ENCODE measurements at places on chromosomes 16 and 17.
A peak's percentile ranks its signal among the peaks of the same experiment; 100 is the strongest.

GRCh38 chr16:69176033-69176800, 10.7 kb upstream of the SNTB2 start:
- no peaks in the 10 kb centered on the region for H3K27me3 ChIP-seq
- no peaks in the 10 kb centered on the region for H3K36me3 ChIP-seq
- H3K4me3 ChIP-seq, result no peak overlapping the region
- DNase-seq, result no peak
- H3K27ac ChIP-seq, result no peak overlapping the region

DNA sequence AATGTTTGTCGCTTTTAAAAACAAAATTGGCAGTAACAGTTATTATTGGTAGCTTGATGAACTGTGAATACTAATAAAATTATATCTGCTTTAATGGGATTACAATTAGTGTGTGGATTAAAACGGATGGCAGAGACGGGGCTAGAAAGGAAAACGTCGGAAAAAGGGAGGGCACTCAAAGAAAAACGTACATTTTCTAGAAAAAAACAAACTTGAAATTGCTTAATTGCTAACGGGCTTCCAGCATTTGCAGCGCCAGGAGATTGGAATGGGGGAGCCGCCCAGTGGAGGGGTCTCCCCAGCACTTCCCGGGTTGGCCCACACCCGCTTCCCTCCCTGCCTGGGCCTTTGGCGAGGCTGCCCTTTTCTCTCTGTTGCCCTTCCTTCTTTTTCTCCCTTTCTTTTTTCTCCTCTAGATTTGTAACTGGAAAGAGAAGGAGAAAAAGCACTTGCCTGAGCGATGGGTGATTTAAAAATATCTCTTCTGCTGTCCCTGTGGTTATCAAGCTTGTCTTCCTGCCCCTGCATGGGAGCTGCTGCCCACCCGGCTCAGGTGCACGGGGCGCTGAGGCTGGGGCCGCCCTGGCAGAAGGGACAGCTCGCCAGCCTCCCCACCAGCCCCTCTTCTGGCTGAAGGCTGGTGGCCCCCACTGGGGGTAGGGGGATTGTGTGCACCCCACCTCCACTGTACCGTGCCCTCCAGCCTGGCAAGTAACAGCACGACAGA, 5.9 kb downstream of the BAHCC1 start:
- no peaks in the 10 kb centered on the region for H3K27me3 ChIP-seq
- peak overlapping the region; percentile 90 for H3K27ac ChIP-seq
- no peaks in the 10 kb centered on the region for H3K36me3 ChIP-seq

- H3K27ac ChIP-seq, result no peak overlapping the region
- H3K4me1 ChIP-seq, result no peaks in the 10 kb centered on the region
- H3K36me3 ChIP-seq, result no peaks in the 10 kb centered on the region
These were observed 8.4 kb upstream of the SHCBP1 start for GRCh38 chr16:46629331-46630219.

GRCh38 chr16:379183-379960, 2.4 kb downstream of the PGAP6 start:
- H3K4me1 ChIP-seq, result no peaks in the 10 kb centered on the region
- no peaks in the 10 kb centered on the region for H3K27me3 ChIP-seq
- DNase-seq, result no peak

DNA sequence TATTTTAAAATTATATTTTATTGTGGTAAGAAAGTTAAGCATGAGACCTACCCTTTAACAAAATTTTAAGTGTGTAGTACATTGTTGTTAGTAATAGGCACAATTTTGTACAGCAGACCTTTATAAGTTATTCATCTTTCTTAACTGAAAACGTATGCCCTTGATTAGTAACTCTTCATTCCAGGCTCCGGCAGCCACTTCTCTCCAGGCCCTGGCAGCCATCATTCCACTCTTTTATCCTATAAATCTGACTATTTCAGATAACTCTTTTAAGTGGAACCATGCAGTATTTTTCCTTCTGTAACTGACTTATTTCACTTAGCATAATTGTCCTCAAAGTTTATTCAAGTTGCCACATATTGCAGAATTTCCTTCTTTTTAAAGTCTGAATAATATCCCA, 348.2 kb downstream of the CDH11 start:
- H3K4me1 ChIP-seq, result no peaks in the 10 kb centered on the region
- H3K27ac ChIP-seq, result no peak overlapping the region
- no peak for DNase-seq
- no peaks in the 10 kb centered on the region for H3K36me3 ChIP-seq

DNA sequence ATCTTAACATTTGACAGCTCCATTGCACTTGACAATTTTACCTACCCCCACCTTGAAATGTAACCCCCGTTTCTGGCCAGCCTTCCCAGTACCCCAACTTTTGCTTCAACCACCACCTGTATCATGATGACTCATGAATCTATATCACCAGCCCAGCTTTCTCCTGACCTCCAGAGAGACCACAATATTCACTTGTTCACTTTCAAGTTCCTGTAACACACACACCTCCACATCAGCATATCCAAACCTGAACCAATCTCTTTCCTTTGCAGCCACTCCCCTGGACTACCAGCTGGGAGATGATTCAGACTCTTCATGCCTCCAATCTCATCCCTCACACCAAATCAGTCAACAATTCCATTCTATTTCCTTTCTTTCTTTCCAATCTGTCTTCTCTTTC, 8.0 kb downstream of the SMG6 start:
- H3K27ac ChIP-seq, result no peak overlapping the region
- H3K4me3 ChIP-seq, result no peak overlapping the region
- no peak for DNase-seq

DNA sequence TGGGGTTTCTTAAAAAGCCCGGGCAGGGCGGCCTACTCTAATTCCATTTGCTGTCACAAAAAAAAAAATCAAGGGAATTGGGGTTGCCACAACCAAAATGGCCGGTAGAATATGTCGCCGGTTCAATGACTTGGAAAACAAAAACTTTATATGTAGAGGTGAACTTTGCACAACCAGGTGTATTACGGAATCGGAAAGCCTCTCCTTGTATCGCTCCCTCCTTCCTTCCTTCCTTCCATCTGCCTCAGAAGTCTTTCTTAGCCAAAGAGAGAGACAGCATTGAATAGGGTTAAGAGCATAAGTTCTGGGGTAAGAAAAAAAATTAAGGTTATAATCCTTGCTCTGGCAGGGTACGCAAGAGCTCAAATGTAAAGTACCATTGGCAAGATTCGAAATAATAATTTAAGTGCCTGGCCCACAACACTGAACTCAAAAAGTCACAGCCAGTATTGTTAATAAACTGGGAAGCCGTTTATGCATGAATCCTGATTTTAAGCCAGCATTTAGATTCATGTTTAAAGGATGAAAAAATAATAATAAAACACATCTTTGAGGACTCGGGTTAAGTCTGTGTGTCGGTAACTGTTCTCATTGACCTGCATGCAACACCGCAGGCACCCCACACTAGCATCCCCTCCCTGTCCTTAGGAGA, 522 bp upstream of the GLG1 start:
- H3K27ac ChIP-seq, result peak overlapping the region; percentile 59
- peaks cover 4% of the 10 kb centered on the region for H3K4me1 ChIP-seq
- H3K27me3 ChIP-seq, result no peaks in the 10 kb centered on the region
- DNase-seq, result no peak

GRCh38 chr16:11402051-11402744, 56.9 kb downstream of the RMI2 start:
- H3K27ac ChIP-seq, result no peak overlapping the region
- no peaks in the 10 kb centered on the region for H3K36me3 ChIP-seq
- H3K27me3 ChIP-seq, result no peaks in the 10 kb centered on the region

GRCh38 chr17:65442691-65443090, 118.8 kb downstream of the AXIN2 start:
- DNase-seq, result no peak
- H3K27ac ChIP-seq, result no peak overlapping the region
- no peaks in the 10 kb centered on the region for H3K36me3 ChIP-seq
- H3K27me3 ChIP-seq, result no peaks in the 10 kb centered on the region
- H3K4me1 ChIP-seq, result no peaks in the 10 kb centered on the region

DNA sequence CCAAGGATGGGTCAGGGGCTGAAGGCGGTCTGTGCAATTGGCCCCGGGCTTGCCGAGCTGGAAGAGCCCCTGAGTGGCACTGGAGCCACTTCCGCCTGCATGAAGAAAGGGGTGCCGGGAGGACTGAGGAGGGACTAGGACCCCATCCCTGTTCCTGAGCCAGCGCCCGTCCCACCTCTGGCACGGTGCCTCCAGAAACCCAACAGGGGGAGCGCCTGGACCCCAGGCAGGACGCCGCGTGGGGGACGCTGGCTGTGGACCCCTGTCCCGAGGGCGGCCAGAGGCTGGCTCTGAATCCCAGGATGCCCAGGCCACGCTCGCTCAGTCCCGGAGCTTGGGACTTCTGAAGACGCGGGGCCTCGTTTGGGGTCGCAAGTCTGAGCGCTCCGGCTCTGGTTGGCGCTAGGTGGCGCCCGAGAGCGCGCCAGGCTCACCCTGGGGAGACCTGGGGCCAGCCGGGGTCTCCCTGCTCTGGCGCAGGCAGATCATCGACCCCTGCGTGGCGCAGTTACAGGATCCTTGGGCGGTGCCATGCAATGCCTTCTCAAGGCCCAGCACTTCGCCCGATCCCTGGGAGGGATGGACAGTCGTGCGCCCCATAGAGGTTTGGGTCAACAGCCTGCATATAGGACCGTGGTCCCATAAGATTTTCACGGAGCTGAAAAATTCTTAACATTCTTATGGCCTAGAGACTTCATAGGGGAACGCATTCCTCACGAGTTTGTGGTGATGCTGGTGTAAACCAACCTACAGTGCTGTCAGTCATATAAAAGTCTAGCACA, 58.5 kb upstream of the CREBBP start:
- H3K27ac ChIP-seq, result no peak overlapping the region
- peak; percentile 74 for DNase-seq
- no peaks in the 10 kb centered on the region for H3K4me1 ChIP-seq
- H3K4me3 ChIP-seq, result peak overlapping the region; percentile 42

GRCh38 chr16:57537581-57538234, 1.3 kb upstream of the CCDC102A start:
- DNase-seq, result no peak
- no peak overlapping the region for H3K27ac ChIP-seq
- H3K4me1 ChIP-seq, result no peaks in the 10 kb centered on the region
- H3K27me3 ChIP-seq, result no peaks in the 10 kb centered on the region

GRCh38 chr16:19691161-19691711, 26.8 kb downstream of the KNOP1 start:
- H3K4me3 ChIP-seq, result no peak overlapping the region
- H3K4me1 ChIP-seq, result no peaks in the 10 kb centered on the region
- H3K36me3 ChIP-seq, result no peaks in the 10 kb centered on the region
- no peak for DNase-seq

DNA sequence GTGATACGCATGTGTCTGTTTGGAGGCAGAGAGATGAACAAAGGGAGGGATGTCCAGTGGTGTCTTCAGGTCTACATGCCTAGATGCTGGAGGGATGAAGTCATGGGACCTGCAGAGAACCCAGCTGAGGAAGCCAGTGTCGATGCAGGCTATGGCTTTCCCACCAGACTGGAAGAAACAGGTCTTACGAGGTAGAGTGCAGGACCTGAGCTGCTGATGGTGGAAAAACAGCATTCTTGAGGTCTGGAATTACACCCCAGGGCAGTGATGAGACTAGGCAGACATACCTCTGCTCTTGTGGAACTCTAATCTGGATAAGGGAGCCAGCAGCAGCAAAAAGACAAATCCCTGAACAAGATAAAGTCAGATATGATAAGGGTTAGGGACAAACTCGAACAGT, 37.4 kb downstream of the ARSG start:
- no peak overlapping the region for H3K4me3 ChIP-seq
- H3K27ac ChIP-seq, result no peak overlapping the region
- H3K27me3 ChIP-seq, result no peaks in the 10 kb centered on the region
- no peaks in the 10 kb centered on the region for H3K4me1 ChIP-seq
- no peaks in the 10 kb centered on the region for H3K36me3 ChIP-seq
- DNase-seq, result no peak

DNA sequence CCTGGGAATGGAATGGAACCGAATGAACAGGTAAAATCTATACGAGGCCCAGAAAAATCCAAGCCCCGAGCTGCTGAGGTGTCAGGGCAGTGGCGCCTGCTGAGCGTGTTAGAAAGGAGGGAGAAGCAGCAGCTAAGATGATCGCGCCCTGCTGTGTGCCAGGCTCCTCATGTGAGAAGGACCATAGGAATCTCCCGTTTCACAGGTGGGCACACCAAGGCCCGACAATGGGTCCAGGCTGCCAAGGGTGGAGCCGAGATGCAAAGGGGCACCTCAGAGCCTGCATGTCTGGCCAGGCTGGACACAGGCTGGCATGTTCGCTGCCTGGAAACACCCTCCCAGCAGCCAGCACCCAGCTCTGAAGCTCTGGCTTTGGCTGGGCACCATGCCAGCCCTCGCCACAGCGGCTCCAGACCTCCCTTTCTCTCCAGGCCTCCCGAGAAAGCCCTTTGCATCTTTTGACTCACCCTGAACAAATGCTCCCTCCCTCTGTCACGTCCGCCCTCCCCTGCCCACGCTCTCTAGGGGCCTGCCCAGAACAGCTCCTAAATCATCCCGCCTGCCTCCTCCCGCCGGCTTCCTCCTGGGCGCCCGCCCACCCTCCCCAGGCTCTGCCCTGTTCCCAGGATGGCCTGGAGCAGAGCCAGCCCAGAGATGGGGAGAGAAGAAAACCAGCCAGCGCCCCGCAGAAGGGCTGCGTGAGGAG, 217.8 kb upstream of the GSE1 start:
- H3K4me1 ChIP-seq, result no peaks in the 10 kb centered on the region
- no peak overlapping the region for H3K4me3 ChIP-seq
- DNase-seq, result peak; percentile 96
- H3K27ac ChIP-seq, result no peak overlapping the region
- no peaks in the 10 kb centered on the region for H3K36me3 ChIP-seq

DNA sequence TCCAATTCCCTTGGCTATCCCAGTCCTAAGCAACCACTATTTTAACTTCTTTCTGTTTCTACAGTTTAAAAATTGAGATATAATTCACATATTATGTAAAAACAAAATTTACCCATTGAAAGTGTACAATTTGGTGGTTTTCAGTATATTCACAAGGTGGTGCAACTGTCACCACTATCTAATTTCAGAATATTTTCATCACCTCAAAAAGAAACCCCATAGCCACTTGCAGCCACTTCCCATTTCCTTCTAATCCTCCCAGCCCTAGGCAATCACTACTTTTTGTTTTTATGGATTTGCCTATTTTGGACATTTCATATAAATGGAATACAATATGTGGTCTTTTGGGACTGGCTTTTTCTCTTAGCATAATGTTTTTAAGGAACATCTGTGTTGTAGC, 36.1 kb upstream of the NACA2 start:
- no peaks in the 10 kb centered on the region for H3K27me3 ChIP-seq
- no peak overlapping the region for H3K27ac ChIP-seq
- DNase-seq, result no peak
- H3K4me1 ChIP-seq, result no peaks in the 10 kb centered on the region
- H3K36me3 ChIP-seq, result no peaks in the 10 kb centered on the region
- H3K4me3 ChIP-seq, result no peak overlapping the region

GRCh38 chr16:57213462-57213861, 27.3 kb downstream of the RSPRY1 start:
- H3K4me1 ChIP-seq, result no peaks in the 10 kb centered on the region
- H3K27ac ChIP-seq, result no peak overlapping the region

DNA sequence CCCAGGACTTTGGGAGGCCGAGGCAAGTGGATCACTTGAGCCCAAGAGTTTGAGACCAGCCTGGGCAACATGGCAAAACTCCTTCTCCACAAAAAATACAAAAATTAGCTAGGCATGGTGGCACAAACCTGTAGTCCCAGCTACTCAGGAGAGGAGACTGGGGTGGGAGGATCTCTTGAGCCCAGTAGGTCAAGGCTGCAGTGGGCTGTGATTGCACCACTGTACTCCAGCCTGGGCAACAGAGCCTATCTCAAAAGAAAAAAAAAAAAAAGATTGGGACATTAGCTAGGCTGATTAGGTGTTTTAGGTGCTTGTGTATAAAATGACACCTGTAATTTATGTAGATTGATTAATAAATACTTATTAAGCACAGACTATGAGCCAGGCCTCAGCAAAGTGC, 10.1 kb downstream of the GFOD2 start:
- no peak overlapping the region for H3K27ac ChIP-seq
- no peak overlapping the region for H3K4me3 ChIP-seq
- no peaks in the 10 kb centered on the region for H3K27me3 ChIP-seq
- no peak for DNase-seq
- no peaks in the 10 kb centered on the region for H3K36me3 ChIP-seq
- no peaks in the 10 kb centered on the region for H3K4me1 ChIP-seq

Data from aorta (tissue), 5 donors.